ENCODE measurements at places on chromosomes 6 and 20. TPM values are rescaled to one million over a fixed set of nuclear protein-coding genes. Genes with fewer than 3 reads are reported as not detected.
A peak's percentile ranks its signal among the peaks of the same experiment; 100 is the strongest.

- no peaks in the 10 kb centered on the region for H3K36me3 ChIP-seq
- no peaks in the 10 kb centered on the region for H3K27me3 ChIP-seq
- no peak for DNase-seq
These were observed 440.4 kb upstream of the ARID1B start for GRCh38 chr6:156336733-156337132.

- H3K27ac ChIP-seq: no peak overlapping the region
- H3K36me3 ChIP-seq: no peaks in the 10 kb centered on the region
- DNase-seq: no peak
- no peak overlapping the region for H3K4me3 ChIP-seq
- peaks cover 24% of the 10 kb centered on the region for H3K4me1 ChIP-seq
- no peaks in the 10 kb centered on the region for H3K27me3 ChIP-seq
These were observed 33.5 kb upstream of the CD93 start for GRCh38 chr20:23119456-23120216.

DNA sequence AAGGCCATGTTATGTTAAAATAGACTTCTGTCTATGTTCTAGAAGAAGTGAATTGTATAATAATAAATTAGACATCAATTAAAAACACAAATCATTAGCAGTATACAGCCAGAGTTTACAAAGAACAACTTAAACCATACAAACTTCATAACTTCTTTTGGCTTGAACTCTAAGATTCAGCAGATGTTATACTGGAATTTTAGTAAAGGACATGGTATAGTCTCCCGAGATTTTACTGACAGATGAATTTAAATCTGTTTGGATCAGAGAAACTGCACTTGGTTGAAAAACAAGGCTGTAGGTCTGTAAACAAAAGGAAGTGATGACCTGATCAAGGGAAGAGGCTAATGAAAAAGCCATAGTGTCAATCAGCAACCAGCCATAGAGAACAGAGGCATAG lies 132.6 kb upstream of the TBX18 start:
- no peaks in the 10 kb centered on the region for H3K27me3 ChIP-seq
- no peak for DNase-seq
- H3K4me3 ChIP-seq: no peak overlapping the region
- no peak overlapping the region for H3K27ac ChIP-seq
- no peaks in the 10 kb centered on the region for H3K36me3 ChIP-seq

DNA sequence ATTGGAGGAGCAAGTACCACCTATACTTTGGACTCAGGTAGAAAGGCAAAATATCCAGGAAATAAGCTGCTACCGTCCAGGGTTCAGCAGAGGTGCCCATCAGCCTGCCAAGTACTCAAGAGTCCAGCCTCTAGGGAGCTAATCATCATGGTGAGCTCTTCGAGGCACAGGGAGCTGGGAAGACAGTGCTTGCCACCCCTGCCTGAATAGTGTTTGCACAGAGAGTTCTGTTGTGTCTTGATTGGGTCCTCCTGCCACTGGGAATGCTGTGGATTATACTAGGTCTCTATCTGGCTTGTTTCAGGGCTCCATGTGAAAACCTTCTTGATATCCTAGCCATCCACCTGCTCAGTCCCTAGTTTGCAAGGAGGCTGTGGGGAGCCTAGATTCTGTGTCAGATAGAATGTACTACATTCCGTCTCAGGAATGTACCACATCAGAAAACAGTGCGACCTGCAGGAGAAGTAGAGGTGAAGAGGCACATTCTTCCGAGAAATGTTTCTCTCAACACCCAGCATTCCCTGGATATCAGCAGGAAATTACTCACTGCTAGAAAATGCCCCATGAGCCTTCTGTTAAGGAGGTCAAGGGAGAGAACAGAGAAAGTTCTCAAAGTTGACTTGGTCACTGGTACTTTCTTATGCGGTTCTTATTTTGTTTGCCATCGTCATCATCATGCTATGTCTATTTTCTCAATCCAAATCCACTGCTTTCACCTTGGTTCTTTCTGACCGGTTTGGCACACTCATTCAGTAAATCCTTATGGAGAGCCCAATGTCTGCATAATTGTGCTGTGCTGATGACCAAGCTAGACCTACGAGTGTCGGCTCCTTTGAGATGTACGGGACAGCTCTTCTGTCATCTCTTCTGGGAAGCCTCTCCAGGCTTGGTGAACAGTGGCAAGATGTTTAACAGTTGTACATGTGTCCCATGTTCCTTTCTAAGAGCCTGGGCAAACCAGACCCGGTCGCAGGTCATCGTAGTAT lies 30.7 kb downstream of the PTPN1 start:
- no peaks in the 10 kb centered on the region for H3K27me3 ChIP-seq
- H3K36me3 ChIP-seq: no peaks in the 10 kb centered on the region
- no peak overlapping the region for H3K27ac ChIP-seq
- DNase-seq: no peak
- peaks cover 72% of the 10 kb centered on the region for H3K4me1 ChIP-seq

- H3K4me1 ChIP-seq: no peaks in the 10 kb centered on the region
- DNase-seq: no peak
- no peak overlapping the region for H3K27ac ChIP-seq
- no peak overlapping the region for H3K4me3 ChIP-seq
These were observed 32.1 kb upstream of the IRF4 start for GRCh38 chr6:359261-360035.

DNA sequence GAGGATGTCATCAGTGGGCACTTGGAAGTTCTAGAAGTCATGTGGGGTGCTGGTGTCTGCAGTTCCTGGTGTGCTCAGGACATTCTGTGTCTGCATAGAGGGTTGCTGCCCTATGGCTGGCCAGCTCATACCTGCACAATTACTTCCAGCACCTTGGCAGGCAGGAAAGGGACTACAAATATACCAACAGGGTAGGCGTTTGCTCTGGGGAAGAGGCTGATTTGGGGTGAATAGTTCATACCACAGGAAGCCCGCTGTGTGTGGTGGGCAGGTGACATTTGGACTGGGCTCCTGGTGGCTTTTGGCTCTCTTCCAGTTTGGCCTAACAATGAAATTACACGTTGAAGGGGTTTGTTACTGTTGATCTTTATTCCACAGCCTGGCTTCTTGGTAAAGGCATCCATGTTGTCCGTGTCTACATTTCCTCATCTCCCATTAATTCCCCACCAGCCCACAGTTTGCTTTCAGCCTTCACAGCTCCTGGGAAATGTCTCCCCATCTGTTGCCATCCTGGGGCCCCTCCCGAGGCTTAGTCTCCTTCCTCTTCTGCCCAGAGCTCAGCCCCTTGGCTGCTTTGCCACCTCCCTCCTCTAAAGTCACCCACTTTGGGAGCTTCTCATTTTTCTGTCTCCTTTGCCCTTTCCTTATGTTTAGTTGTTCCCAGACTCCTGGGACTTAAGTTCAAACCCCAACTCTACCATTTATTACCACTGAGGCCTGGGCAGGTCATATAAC lies 88.1 kb downstream of the RSPH3 start:
- no peak overlapping the region for H3K4me3 ChIP-seq
- no peaks in the 10 kb centered on the region for H3K36me3 ChIP-seq
- no peaks in the 10 kb centered on the region for H3K27me3 ChIP-seq
- DNase-seq: no peak

DNA sequence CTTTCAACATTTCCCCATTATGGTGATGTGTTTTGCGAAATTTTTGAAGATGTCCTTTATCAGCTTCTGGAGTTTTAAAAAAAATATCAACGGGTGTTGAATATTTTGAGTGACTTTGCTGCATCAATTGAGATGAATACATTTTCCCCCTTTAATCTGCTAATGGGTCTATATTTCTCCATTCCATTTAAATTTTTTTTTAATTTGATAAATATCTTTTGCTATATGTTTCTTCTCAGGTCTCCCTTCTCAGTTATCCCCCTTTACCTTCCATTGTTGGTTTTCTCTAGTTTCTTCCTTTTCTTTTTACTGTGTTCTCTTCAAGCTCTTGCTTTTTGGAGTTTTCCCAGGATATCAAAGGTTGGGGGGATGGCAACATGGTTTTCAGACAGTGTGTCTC lies 1.4 kb upstream of the KIFC1 start:
- H3K4me3 ChIP-seq: no peak overlapping the region
- DNase-seq: no peak
- no peaks in the 10 kb centered on the region for H3K27me3 ChIP-seq
- peak overlapping the region; percentile 91 for H3K27ac ChIP-seq
- H3K4me1 ChIP-seq: peaks cover 14% of the 10 kb centered on the region
- H3K36me3 ChIP-seq: no peaks in the 10 kb centered on the region

DNA sequence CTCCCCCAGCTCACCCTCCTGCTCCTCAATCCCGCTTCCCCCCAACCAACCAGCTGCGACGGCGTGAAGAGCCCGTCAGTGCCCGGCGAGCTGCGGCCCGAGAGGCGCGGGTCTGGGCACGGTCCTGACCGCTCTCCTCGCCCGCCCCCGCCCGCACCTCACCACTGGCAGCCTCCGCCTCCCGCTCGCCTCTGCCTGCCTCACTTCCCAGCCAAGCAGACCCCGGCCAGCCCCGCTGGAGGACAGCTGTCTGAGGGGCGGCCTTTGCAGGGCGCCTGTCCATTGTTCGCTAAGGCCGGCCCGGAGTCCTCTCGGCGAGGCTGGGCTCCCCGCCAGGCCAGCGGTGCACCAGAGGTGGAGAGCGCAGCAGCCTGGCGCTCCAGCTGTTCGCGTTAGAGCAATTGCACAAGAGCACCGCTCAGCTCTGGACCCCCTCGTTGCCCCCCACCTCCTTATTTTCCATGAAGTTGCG lies 1.3 kb downstream of the SOBP start:
- H3K27ac ChIP-seq: peak overlapping the region; percentile 88
- H3K4me3 ChIP-seq: peak overlapping the region; percentile 72
- H3K36me3 ChIP-seq: no peaks in the 10 kb centered on the region
- H3K27me3 ChIP-seq: no peaks in the 10 kb centered on the region
- peaks cover 40% of the 10 kb centered on the region for H3K4me1 ChIP-seq

DNA sequence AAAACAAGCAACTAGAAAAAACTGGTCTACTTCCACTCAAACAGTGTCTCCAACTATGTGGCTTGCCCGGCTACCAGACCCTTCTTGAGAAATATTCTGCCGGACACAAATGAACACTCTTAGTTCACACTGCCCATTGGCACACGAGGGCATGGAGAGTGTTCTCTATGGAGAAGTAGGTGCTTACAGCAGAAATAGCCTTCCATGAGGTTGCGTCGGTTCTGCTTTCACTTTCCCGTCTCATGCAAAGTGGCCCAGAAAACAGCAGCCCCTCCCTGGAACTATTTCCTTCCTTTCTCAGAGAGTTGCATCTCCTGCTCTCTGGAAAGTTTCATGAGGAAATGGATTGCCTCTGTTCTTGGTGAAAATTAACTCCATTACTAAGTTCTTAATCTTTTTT lies 9.5 kb upstream of the HLA-DOA start:
- H3K4me1 ChIP-seq: peaks cover 17% of the 10 kb centered on the region
- no peaks in the 10 kb centered on the region for H3K27me3 ChIP-seq
- DNase-seq: no peak
- H3K4me3 ChIP-seq: peak overlapping the region; percentile 33
- no peaks in the 10 kb centered on the region for H3K36me3 ChIP-seq
- peak overlapping the region; percentile 86 for H3K27ac ChIP-seq

DNA sequence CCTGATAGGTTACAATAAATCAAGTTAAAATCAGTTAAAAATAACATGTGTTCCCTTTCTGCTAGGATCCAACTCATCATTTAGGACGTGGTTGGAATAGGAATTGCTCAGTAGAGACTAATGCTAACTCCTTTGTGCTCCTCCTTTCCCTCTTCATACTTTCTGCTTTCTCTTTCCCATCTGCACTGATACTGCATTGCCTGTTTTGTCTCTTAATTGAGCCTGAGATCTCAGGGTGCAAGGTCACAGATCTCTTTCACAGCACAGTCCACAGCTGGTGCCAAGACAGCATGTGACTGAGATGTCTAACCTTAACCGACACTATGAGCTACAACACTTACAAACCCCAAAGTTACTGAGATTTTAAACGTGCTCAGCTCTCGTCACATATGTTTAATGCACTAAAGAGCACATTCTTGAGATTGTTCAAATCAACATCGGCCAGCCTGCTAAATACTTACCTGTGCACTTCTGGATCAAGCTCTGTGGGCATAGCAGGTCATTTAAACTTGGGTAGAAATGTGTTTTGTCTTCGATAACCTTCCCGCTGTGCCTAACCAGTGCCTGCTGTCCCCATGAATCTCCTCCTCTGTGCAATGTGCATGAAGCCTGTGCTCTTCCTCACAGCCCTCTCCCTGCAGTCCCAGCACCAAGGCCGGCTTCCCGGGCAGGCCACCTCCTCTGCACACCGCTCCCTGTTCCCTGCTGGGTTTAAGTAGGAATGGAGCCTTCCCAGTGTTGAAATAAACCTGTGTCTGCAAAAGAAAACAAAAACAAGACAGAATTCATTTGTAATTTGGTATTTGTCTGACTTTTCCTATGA lies 39.6 kb upstream of the AFDN start:
- no peaks in the 10 kb centered on the region for H3K36me3 ChIP-seq
- H3K27ac ChIP-seq: no peak overlapping the region
- H3K4me3 ChIP-seq: no peak overlapping the region
- no peaks in the 10 kb centered on the region for H3K4me1 ChIP-seq

- H3K4me3 ChIP-seq: no peak overlapping the region
- no peaks in the 10 kb centered on the region for H3K27me3 ChIP-seq
- no peak overlapping the region for H3K27ac ChIP-seq
- H3K36me3 ChIP-seq: no peaks in the 10 kb centered on the region
- no peaks in the 10 kb centered on the region for H3K4me1 ChIP-seq
These were observed 899.3 kb upstream of the MAP3K7 start for GRCh38 chr6:91486200-91486599.

- DNase-seq: no peak
- no peaks in the 10 kb centered on the region for H3K36me3 ChIP-seq
- H3K27me3 ChIP-seq: no peaks in the 10 kb centered on the region
- H3K27ac ChIP-seq: no peak overlapping the region
- H3K4me1 ChIP-seq: peaks cover 36% of the 10 kb centered on the region
- H3K4me3 ChIP-seq: no peak overlapping the region
These were observed 5.4 kb downstream of the SYS1 start for GRCh38 chr20:45368221-45368980.

DNA sequence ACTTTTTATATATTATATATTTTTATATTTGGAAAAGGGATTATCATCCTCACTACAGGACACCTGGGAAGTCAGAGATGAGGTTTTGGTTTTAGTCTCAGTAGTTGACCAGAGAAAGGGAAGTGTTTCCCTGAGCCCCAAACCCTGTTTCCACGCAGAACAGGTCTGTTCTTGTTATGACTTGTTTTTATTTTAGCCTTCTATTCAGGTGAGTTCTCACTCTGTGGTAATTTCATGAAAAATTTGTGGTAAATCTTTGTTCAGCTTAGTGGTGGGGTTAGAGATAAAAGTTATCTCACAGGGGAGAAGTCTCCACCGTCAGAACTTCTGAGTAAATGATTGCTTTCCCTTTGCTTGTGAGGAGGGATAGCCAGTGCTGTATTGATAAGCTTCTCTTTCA lies 224.9 kb downstream of the FARS2 start:
- H3K27ac ChIP-seq: no peak overlapping the region
- H3K27me3 ChIP-seq: no peaks in the 10 kb centered on the region
- H3K36me3 ChIP-seq: no peaks in the 10 kb centered on the region
- DNase-seq: no peak
- no peaks in the 10 kb centered on the region for H3K4me1 ChIP-seq

GRCh38 chr20:57676589-57677583 lies 32.9 kb downstream of the PMEPA1 start:
- no peak overlapping the region for H3K4me3 ChIP-seq
- no peaks in the 10 kb centered on the region for H3K27me3 ChIP-seq
- no peak overlapping the region for H3K27ac ChIP-seq
- no peaks in the 10 kb centered on the region for H3K36me3 ChIP-seq

PI3 gene
- 234 TPM for total RNA-seq

HLA-F gene
- total RNA-seq: 133 TPM

STX11 gene
- total RNA-seq: 5.4 TPM

PGC gene
- 3.4 TPM for total RNA-seq

PRDM13 gene
- not detected for total RNA-seq

CRIP3 gene
- total RNA-seq: not detected

SMPDL3A gene
- total RNA-seq: 44.7 TPM

ANKEF1 gene
- 4.2 TPM for total RNA-seq

Data from vagina (tissue), 2 donors.